ENCODE measurements at places on chromosomes 6 and 20.

- DNase-seq, result no peak
Measured at GRCh38 chr6:56155634-56156141, 91.7 kb downstream of the COL21A1 start.

- no peak for DNase-seq
Measured at GRCh38 chr6:34958734-34959133, 69.7 kb downstream of the ANKS1A start.

DNA sequence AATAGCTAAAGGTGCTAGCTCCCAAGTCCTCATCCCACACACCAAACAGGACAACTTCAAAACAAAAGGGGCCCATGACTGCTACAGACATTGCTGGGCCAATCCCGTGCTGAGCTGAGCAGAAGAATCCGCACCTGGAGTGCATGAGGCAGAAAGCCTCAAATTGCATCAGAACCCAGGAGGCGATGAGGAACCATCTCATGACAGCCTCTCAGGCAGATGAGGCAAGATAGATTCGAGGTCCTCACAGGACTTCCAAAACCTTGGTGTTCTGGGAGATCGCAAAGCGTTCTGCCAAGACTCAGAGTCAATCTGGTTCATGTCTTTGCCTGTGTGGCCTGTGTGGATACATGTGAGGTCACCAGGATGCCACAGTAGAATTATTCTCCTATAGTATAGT is 32.8 kb upstream of the SSTR4 start:
- DNase-seq, result no peak

DNA sequence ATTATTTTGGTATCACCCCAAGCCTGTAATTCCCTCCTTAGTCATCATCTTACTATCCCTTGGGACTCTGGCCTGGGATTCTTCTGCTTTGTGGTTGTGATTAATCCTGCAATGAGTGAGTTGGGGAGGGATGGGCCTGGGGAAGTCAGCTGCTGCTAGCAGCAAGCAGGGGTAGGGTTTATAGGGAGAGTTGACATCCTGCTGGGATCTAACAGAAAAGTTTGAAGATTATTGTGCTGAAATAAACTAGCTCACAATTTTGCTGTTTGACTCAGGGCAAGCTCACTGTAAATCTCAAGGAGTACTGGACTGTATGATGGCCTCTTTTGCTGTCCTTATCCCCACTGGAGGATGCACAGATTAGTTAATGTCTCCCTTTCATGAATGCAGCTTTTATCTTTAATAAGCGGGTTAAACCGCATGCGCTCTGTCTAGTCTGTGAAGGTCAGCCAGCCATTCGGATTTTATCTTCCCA is 83.4 kb downstream of the JARID2 start:
- DNase-seq, result peak; percentile 54

GRCh38 chr6:33693186-33694105 is 18.1 kb downstream of the UQCC2 start:
- DNase-seq, result no peak

- no peak for DNase-seq
Measured at GRCh38 chr20:14616003-14616402, 278.6 kb upstream of the FLRT3 start.

DNA sequence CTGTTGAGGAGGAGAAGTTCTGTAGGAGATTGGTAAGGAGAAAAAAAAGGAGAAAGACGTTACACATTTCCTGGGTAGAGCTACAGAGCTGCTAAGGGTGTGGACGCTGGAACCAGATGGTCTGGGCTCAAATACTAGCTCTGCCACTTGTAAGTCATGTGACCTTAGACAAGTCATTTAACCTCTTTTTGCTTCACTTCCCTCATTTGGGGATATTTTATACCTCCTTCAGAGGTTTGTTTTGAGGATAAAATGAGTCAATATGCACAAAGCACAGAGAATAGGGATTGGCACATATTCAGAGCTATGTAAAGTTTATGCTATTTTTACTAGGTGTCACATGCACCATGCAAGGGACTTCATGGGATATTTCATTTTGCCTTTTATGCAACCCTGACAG is 708.8 kb downstream of the DHX35 start:
- no peak for DNase-seq

- no peak for DNase-seq
Measured at GRCh38 chr6:164346631-164347030, 932.1 kb downstream of the QKI start.

GRCh38 chr6:43758617-43759050 is 11.4 kb upstream of the VEGFA start:
- DNase-seq, result no peak

GRCh38 chr20:56955680-56956079 is 310.8 kb downstream of the BMP7 start:
- no peak for DNase-seq

DNA sequence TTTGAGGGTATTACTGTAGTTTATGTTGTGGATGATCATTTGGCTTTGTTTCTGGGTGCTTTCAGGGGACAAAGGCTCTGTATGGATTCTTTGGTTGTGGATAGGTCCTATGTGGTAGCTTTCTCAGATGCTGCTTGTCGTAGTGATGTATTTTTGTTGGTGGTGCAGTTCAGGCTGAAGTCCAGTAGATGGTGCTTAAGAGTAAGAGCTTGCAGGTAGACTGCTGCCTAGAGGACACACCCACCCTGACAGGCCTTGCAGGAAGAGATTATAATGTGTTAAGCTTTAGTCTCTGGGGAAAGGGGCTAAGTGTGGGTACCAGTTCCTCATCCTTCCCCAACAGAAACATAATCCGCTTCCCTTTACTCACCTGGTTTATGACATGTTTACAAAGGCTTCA is 62.6 kb upstream of the ADGRB3 start:
- DNase-seq, result peak; percentile 41

- DNase-seq, result no peak
Measured at GRCh38 chr20:53962388-53962787, 108.0 kb downstream of the BCAS1 start.

GRCh38 chr6:152207915-152208714 is 400.6 kb downstream of the ESR1 start:
- DNase-seq, result no peak

DNA sequence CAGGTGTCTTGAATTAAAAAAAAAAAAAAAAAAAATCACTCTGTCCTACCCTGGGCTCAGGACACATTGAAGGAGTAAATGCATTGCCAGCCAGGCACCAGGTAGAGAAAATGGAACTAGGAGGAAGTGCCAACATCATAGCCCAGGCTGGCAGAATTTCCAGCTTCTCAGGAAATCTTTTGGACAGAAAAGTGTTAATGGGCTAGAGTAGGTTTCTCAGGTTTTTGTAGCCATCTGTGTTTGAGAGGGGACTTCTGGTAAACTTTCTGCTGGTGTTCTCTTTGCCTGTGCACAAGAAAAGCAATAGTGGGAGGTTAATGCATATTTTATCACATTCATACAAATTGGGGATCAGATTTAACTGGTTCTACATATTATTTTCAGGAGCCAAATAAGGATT is 678.3 kb upstream of the NRSN1 start:
- no peak for DNase-seq

GRCh38 chr20:18778690-18779392 is 34.7 kb upstream of the SCP2D1 start:
- DNase-seq, result no peak

GRCh38 chr20:35742741-35743523 is 872 bp upstream of the RBM39 start:
- peak; percentile 26 for DNase-seq

GRCh38 chr20:38414769-38415450 is 20.2 kb downstream of the SNHG17 start:
- no peak for DNase-seq

DNA sequence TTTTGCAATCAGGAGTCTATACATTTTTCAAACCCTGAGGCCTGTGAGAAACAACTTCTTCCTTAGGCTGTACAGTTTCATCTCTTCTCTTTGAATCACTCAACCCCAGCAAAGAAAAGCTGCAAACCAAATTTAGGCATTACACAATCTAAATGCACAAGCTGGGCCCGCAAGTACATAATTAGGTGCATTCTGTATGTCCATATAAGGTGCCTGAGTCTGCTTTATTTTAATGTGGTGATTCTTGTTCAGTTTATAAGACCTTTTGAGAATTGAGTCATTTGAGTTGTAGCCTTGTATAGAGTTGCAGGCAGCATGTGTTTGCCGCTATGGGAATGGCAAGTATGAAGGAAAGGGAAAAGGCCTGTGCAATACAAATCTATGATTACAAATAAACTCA is 709.6 kb upstream of the MARCKS start:
- DNase-seq, result no peak

DNA sequence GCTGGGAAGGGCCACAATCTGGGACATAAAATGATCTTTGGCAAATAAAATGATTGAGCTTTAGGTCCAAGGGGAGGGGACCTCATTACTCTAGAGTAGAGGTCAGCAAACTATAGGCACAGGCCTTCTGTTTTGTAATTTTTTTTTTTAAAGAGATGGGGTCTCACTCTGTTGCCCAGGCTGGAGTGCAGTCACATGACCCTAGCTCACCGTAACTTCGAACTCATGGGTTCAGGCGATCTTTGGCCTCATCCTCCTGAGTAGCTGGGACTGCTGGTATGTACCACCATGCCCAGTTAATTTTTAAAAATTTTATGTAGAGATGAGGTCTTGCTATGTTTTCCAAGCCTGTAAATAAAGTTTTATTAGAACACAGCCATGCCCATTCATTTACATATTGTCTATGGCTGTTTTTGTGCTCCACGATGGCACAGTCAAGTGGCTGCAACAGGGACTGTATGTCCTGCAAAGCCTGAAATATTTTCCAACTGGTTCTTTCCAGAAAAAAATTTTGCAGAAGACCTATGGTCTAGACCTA is 82.1 kb downstream of the ELOVL5 start:
- DNase-seq, result no peak

- no peak for DNase-seq
Measured at GRCh38 chr6:135880066-135880972, 28.8 kb downstream of the PDE7B start.

GRCh38 chr6:144710207-144710606 is 425.1 kb downstream of the UTRN start:
- no peak for DNase-seq

DNA sequence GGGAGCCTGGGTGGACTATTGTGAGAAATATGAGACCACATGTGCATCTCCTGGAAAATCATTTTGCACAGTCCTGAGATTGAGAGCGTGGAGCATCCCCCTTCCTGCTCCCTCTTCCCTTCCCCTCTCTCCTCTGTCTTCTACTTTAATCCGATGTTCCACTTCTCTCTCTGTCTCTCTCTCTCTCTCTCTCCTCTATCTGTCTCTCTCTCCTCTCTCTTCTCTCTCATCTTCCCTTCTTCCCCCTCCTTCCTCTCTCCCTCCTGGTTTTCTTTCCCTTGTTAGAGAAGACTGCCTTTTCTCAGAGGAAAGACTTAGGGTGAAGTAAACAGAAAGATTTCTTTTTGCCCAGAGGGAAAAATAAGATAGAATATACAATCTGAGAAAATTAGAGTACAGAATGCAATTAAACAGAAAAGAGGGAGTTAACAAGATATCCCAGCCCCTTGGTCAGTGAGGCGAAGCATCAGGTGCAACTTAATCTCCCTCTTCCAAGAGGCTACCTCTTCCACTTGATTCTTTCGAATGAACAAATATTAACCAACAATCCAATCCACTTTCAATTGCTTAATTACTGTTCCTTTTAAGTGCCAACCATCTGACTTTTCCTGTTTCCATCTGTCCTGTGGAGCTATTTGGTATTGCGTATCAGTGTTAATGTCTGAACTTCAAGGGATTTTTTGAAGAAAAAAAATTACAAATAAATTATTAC is 14.6 kb downstream of the KHDC1 start:
- no peak for DNase-seq

GRCh38 chr6:21844120-21844917 is 250.8 kb downstream of the SOX4 start:
- DNase-seq, result no peak

DNA sequence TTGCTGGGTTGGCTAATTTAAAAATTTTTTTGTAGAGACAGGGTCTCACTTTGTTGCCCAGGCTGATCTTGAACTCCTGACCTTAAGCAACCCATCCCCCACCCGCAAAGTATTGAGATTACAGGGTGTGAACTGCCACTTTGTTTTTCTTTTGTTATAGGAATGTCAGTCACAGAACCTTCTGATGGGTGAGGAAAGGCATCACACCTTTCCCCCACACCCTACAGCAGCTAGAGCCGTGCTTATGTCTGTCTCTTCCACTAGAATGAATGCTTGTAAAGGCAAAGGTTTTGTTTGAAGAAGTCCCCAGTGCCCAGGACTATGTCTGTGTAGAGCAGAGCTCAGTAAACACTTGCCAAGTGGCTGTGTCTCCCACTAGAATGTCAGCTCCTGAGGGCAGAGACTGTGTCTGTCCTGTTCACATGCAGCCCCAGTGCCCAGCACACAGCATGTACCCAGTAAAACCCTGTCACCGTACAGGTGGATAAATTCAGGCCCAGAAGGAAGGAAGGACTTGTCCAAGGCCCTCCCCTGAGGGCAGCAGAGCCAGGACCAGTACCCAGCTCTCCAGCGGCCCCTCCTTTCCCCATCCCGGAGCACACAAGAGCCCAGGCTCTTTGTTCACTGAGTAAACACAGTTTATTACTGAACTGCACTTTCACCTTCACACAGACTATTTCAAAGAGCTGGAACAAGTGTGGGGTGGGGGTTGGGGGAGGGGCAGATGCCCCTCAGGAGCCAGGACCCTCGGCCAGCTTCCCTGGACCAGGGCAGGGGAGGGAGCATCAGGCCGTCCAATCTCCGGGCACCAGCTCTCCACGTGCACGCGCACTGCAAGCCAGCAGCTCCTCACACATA is 26.4 kb downstream of the COX4I2 start:
- no peak for DNase-seq

- DNase-seq, result peak; percentile 58
Measured at GRCh38 chr6:157649311-157650260, 173.5 kb upstream of the SNX9 start.

GRCh38 chr6:4017834-4018170 is 61.1 kb downstream of the FAM217A start:
- peak; percentile 64 for DNase-seq

DNA sequence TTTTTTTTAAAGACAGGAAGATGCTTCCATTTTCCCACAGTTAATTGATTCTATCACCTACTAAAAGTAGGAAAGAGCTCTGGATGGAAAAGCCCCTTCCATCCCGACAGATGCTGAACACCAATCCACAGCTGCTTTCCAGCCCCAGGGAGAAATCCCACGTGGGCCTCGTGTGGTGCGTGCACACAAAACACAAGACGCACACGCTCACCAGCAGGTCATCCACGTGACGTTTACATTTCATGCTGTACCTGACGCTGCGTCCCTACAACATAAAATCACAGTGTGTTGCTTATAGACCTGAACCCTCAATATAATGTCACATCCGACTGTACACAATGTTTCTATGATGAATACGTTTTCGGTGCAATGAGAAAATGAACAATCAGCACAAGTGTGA is 50.2 kb upstream of the DACT2 start:
- no peak for DNase-seq

DNA sequence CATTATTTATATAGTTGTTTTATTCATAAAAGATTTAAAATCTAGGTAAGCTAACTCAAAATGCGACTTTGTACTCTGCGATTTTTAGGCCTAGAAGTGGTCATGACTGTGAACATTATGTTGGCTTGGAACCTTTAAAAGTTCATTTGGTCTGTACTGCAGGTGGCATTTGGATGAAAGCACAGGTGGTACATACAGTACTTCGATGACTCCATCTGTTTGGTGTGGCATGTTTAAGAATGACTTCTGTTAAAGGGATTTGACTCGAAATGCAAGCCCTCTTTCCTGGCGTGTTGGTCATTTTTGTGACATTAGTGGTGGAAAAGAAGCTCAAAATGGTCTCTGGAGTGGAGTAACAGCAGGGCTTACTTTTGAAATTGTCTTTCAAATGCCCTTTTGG is 118.1 kb downstream of the UST start:
- DNase-seq, result peak; percentile 44
